Right kidney (tissue), 9 donors: ENCODE measurements at places on chromosomes 4 and X.

- peak; percentile 87 for DNase-seq
Measured at GRCh38 chr4:88008122-88008742, 797 bp downstream of the PKD2 start.

GRCh38 chr4:189548484-189549125 lies 392.1 kb upstream of the FRG1 start:
- DNase-seq, result peak; percentile 17

GRCh38 chr4:97074531-97074930 lies 1068.7 kb downstream of the STPG2 start:
- DNase-seq, result no peak

GRCh38 chr4:114684462-114684861 lies 85.9 kb downstream of the UGT8 start:
- no peak for DNase-seq

DNA sequence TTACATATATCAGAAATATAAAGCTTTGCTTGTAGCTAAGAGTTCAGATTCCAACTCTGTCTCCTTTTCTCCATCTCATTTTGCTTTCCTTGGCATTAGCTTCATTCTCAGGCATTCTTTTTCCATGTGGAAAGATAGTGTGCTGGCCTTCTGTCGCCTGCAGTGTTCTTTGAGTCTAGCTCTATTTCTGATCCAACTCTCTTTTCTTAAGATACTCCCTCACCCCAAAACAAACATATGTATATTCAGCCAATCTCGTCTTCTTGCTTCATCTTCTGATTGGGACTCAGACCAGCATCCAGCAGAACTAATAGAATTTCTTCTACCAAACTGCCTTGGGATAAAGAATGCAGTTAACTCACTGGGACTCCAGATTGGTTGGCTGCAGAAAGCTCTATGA lies 532.2 kb downstream of the MID1IP1 start:
- no peak for DNase-seq

DNA sequence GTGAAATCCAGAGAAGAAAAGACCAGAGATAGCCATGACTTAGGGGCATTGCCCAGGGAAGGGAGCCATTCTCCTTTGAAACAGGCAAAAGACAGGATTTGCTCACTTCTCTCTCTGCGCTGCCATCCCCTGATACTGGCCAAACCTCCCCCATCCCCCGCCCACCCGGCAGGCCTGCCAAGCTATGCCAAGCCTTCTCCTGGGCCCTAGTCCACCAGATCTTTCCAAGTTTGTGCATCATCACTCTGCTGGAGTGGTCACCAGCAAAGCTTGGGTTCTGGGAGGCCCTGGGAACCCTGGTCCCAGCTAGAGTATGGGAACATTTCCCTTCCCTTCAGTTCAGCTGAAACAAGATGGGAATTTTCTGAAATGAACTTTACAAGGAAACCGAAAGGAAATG lies 18.4 kb downstream of the EFNB1 start:
- DNase-seq, result no peak

GRCh38 chr4:177573507-177573906 lies 131.3 kb upstream of the AGA start:
- no peak for DNase-seq

GRCh38 chr4:143701365-143701764 lies 890 bp upstream of the FREM3 start:
- no peak for DNase-seq

DNA sequence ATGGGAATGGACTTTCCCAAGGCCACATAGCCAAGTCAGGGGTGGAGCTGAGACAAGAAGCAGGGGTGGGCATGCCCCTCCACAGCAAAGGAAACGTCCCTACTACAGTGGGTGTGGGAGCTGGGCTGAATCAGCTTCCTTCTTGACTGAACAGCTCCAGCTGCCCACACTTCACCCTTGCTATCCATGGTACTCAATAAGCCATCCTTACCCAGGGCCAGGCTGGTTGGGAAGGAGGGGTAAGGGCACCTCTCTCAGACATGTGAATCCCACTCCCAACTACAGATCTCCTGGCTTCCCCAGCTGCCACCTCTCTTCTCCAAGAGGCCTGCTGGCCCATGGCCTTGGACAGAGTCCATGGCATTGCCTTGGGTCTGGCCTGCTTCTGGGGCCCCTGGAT lies 21.0 kb downstream of the LAS1L start:
- DNase-seq, result no peak

DNA sequence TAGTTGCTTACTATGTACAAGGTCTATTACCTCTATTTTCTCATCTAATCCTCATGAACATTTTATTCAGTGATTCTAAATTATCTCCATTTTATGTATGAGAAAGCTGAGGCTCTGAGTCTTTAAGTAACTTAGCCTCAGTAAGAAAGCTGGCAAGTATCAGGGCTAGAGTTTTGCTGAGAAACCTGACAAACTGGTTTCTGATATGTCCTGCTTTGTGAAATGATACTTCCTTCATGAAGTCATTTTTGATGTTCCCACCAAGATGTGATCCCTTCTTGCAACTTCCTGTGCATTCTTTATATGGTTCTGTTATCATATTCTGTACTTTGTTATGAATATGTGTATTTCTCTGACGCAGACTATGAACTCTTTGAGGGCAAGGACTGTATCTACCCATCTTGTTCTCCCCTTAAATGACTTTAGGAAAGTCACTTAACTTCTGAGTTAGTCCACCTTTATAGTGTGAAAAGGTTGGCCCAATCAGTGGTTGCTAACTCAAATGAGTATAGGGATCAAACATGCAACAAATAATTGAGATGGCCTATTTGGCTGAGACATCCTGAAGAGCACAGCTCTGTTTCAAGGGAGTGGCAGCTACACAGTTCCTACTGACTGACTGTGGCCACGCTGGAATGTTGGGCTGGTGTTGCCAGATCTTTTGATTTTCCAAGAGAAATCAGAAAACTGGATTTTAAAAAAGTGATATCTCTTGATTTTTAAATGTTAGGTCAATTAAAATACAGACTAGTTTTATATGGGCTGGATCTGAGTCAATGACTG lies 127.9 kb upstream of the AMOT start:
- no peak for DNase-seq

- DNase-seq, result no peak
Measured at GRCh38 chr4:26140150-26140898, 180.5 kb upstream of the RBPJ start.

DNA sequence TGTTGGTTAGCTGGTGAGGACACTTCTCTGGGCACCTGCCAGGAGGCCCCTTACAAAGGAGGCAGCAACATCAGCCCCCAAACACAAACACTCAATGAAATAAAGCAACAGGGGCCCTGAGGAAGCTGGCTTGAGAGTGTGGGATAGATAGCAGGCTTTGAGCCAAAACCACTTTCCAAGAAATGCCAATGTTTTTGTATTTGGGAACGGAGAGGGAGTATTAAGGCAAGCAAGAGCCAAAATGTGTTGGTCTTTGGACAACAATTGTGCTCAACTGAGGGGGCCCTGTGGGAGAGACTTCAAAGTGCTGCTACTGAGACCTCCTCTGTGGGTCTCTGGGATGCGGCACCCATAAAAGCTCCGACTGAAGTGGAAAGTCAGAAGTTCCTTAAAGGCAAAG lies 41.0 kb downstream of the RAI2 start:
- no peak for DNase-seq

DNA sequence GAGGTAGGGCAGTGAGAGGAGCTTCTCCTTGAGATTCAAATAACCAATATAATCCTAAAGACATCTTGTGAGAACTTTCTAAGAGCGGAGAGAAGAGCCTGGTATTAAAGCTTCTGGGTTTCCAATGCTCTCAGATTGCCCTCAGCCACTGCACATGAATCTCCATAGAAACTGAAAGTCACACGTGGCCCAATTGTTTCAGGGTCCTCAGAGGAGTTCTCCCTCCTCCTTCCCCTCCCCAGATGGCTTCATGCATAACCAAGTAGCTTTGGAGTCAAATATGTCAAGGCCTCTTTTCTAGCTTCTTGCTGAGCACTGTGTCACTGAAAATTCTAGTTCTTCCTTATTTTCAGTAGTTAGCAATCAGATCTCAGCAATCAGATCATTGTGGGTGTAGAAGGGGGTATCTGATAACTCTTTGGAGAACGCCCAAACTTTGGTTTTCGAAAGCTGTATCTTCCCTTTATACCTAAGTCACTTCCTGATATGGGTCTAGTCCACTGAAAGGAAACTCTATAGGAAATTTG lies 2.2 kb downstream of the BTK start:
- no peak for DNase-seq

- DNase-seq, result no peak
Measured at GRCh38 chr4:59339631-59340030, 1860.5 kb upstream of the ADGRL3 start.

- no peak for DNase-seq
Measured at GRCh38 chr4:78644744-78645330, 93.3 kb downstream of the ANXA3 start.

DNA sequence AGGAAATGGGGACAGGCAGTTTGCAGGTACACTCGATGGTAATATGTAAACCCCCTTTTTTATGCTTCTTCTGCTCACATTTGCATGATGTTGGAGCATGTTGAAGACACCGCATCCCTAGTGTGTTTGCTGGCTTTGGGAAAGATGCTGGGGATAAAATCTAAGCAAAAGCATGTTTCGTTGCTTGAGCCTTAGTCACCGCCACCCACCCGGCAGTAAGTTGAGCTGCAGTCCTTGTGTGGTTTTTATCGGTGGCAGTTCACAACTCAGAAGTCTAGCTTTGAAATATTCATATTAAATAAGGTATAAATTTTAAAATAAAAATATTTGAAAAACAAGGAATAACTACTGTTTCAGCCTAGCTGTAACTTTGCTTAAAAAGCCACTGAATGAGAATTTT lies 21.7 kb upstream of the MND1 start:
- DNase-seq, result no peak

- no peak for DNase-seq
Measured at GRCh38 chr4:166658585-166658984, 575.7 kb downstream of the SPOCK3 start.

GRCh38 chr4:104930298-104930697 lies 216.4 kb upstream of the TET2 start:
- DNase-seq, result no peak

DNA sequence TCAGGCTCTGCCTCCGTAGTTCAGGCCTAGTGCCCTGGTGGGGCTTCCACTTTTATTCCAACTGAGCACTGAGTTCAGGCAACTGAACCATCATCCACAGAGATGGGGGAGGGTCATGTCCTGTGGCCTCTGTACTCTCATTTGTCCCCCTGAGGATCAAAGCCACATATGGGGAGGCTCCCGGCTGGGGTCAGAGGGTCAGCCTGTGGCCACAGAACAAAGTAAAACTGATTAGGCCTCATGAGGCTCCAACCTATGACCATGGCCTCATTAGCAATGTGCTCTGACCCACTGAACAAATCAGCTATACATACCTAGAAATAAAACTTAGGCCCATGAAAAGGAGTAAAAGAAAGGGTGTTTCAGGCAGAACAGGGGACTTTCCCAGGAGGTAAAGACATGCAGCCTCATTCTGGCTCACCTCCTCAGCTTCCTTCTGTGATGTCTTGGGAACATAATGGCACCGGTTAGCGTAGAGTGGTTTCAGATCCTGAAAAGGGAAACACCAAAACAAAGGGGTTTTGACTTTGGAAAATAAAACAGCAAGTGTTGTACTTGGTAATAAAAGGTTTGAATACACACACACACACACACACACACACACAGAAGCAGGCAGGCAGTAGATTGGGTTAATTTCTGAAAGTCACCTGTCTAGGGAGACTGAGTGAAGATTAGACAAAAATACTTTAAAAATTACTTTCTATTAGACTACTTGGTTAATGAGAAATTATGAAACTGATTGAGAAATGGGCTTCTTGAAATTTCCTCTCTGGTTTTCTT lies 24.3 kb downstream of the TMEM255A start:
- no peak for DNase-seq

GRCh38 chrX:118548841-118549240 lies 53.2 kb downstream of the DOCK11 start:
- no peak for DNase-seq
